ENCODE measurements at places on chromosomes 2 and 18.

- no peak for DNase-seq
Observed at GRCh38 chr2:50225021-50225928, 806.7 kb downstream of the NRXN1 start.

DNA sequence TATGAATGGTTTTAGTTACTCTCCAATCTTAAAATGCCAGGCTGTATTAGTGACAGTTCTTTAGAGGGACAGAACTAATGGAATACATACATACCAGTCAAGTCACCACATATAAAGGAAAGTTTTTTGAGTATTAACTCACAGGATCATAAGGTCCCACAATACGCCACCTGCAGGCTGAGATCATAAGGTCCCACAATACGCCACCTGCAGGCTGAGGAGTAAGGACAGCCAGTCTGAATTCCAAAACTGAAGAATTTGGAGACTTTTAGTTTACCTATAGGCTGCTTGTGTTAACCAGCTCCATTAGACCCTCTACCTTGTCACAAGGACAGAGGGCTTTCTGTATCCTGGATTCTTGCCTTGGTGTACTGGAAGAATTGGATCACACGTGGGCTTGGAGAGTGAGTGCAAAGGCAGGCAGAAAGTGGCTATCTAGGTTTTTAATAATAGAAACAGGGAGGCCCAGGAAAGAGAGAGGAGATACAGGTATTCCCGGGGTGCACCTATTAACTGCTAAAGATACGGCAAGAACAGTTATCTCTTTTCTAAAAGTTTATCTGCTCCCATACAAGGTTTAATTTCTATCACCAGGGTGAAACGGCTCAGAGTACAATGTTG is 234.9 kb upstream of the CYRIA start:
- no peak for DNase-seq

DNA sequence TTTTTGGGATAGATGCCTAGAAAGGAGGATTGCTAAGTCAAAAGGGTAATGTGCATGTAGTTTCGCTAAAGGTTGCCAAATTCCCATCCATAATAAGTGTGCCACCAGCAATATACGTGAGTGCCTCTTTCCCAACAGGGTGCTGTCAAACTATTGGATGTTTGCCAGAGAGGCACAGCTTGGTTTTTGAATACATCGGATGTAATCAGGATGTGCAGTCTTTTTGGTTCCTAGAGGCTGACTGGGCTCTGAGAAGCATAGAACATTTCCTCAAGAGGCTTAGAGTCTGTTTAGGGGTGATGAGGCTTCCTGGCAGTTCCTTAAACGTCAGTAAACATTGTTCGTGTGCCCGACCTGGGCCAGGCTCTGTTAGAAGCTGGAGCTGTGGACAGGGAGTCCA is 28.0 kb downstream of the AGAP1 start:
- DNase-seq: peak; percentile 66

DNA sequence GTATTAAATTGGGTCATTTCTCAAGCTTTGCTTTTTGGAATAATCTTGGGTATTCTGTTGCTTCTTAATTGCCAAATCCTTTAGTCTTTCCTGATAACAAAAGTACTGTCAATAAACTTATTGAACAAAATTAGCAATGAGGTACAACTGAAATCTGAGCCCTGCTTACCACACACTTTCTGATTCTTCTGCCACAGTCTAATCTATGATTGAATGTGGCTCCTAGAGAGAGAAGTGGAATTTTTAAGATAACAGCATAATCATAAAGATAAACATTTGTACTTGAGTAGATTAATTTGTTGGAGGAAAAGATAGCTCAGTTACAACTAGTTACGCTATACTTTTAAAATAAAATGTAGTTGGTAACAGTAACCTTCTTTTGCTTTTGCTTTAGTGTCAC is 354.8 kb downstream of the CELF4 start:
- no peak for DNase-seq

GRCh38 chr2:109660046-109660860 is 46.1 kb downstream of the SOWAHC start:
- DNase-seq: no peak

DNA sequence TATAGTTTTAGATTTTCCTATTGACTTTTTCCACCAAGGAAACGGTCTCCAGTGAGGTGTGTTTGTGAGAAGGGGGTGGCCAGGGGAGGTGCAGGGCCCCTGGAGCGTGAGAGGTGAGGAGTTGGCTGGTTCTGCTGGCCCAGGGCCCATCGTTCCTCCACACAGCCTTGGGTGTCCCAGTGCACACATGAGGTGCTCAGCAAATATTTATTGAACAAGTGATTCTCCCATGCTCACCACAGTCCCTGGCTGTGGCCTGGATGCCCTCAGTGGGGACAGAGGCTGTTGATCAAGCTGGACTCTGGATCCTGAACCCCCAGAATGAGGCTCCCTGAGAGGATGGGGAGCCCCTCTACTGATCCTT is 5.0 kb downstream of the HAAO start:
- no peak for DNase-seq

DNA sequence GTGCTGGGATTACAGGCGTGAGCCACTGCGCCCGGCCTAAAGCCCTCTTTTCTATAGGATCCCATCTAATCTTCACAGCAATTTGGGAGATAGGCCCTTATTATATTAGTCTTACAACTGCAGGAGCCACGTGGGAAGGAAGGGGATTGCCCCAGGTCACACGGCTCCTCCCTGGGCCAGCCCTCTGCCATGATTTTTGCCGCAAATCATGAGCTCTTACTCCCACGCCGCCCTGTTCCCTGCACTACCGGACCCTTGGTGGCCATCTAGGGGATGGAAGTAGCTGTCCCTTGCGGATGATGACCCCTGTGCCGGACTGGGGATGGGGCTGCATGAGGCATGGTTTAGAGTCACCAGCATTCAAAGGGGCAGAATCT is 28.4 kb upstream of the PTMA start:
- no peak for DNase-seq

DNA sequence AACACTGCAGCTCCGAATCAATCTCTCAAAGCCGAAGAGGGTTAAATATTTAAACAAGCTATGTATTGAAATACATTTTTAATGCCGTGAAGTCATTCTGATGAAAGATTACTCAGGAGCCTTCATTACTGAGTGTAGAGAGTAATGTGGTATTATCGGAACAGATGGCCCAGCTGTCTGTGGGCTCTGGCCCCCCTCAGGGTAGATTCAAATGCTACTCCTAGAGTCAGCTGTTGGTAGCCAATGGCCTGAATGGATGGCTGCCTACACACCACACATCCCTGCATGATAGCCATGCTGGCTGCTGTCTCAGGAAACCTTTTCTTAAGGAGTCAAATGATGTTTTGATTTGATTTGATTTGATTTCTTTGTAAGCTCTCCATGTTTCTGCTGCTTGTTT is 732.3 kb upstream of the CELF4 start:
- no peak for DNase-seq

DNA sequence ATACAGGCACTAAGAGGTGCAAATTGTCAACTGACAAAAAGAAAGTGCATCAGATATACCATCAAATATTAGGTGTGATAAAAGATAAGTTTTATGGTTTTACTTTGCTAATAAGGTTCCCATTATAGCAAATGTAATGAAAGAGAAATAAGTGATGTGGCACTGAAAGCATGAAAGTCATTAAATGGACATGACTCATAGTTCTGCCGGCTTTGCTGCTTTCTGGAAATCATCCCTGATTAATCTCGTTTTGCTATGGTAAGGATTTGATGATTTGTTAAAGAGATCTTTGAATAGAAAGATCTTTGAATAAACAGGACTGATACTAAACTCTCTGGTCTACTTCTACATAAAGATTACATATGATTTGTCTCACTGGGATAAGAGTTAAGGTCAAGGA is 72.7 kb downstream of the CLIP4 start:
- peak; percentile 33 for DNase-seq

GRCh38 chr2:176443946-176444345 is 174.7 kb downstream of the MTX2 start:
- peak; percentile 18 for DNase-seq

DNA sequence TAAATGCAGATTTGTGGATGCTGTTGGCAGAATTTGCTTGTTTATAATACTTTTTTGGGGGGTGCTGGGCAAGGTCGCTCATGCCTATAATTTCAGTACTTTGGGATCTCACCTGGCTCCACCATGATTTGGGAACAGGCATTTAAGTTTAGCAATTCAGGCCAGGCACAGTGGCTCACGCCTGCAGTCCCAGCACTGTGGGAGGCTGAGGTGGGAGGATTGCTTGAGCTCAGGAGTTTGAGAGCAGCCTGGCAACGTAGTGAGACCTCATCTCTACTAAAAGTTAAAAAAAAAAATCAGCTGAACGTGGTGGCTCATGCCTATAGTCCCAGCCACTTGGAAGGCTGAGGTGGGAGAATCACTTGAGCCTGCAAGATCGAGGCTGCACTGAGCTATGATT is 20.7 kb downstream of the TANC1 start:
- DNase-seq: no peak

DNA sequence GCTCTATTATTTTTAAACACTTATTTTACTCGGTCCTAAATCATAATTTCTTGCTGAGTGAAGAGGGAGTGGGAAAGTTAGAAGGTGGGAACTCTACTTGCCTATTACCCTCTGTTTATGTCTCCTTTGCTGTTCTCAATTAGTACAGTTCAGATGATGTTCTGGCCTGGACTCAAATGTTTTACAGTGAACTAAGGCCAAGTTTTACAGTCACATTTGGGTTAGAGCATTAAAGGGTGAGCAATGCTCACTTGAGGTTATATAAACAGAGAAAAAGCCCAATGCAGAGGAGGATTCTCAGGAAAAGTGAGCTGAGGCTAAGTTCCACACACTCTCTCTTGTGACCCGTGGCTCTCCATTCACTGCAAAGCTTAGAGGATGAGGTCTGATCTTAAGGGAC is 52.4 kb downstream of the ITSN2 start:
- DNase-seq: peak; percentile 20

DNA sequence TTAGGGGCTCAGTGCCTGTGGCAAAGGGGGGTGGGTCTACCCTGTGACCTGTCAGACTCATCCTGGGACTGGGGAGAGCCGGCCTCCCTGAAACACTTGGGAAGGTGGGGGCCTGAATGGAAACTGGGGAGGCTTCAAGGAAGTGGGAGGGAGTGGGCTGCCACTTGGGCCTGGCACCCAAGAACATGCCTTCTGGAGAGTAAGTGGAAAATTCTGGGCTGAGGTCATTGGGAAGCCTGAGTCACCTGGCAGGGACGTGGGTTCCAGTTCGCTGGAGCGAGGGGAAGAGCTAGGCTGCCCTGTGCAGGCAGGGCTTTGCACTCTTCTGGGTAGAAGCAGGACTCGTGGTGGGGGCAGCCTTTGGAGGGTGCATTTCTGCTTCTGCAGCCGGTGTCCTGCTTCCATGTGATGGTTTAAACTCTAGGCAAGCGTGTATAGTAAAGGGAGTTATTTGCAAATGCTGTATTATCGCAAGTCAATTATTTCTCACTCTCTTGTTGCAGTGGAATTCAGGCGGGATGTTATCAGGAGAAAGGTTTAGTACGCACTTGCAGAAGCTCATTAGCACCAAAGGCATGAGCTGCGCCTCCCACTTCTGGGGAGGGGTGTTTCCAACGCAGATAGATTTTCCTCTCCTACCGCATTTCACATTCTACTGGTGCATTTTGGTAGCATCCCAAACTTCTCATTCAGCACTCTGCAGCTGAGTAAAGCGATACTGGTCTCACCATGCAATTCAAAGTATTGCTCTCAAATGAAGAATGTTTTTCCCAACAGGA is 3.8 kb downstream of the LRRFIP1 start:
- DNase-seq: no peak

GRCh38 chr2:241272303-241273209 is 42.9 kb downstream of the HDLBP start:
- DNase-seq: peak; percentile 83

- DNase-seq: no peak
Observed at GRCh38 chr2:152499331-152499816, 164.4 kb downstream of the FMNL2 start.

DNA sequence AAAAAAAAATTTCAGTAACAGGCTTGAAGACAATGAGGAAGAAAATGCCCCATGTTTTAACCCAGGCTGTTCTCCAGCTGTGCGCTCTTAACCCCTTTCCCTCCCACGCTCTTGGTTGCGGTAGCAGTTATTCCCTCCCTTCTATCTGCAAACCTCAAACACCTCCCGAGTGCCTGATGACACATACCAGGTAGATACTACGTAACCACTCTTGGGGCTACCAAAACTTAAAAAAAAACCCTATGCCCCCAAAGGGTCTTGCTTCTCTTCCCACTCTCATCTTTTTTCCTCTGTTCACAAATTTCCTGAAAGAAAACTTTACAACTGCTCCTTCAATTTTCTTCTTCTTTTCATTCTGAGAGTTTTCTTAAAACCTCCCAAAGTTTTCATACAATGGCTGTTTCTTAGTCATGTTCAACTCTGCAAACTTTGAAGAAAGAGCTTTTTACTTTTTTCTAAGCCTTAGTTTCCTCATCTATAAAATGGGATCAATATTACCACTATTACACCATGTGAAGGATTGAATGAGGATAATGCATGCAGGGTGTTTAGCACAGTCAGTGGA is 4.9 kb upstream of the DRC1 start:
- no peak for DNase-seq

- DNase-seq: no peak
Observed at GRCh38 chr2:176744146-176744545, 468.4 kb upstream of the HNRNPA3 start.

DNA sequence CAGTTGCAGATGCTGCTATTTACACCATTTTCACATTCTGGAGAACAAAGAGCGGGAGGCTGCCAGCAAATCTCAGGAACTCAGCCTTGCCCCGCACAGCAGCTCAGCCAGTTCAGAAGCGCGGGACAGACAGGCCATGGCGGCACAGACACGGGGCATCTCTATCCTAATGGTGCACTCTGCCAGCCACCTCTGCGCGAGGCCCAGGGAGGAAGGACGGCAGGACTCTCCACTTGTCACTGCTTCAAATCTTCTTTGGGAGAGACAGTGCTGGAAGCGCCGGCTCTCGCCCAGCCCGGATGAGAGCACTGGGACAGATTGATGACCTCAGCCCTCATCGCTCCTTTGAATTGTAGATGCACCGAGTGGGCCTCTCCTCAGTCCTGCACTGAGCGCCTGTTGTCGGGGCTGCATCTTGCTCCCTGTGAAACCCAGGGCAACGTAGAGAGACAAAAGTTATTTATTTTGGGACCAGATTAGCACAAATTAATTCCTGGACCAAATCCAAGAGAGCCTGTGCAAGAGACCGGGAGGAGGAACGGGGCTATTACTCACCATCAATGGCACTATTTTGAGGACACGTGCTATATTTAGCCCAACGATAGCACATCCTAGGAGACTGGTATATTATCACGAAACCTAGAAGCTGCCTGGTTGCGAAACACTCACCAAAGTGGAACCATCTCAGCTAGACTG is 211.4 kb upstream of the SMIM21 start:
- peak; percentile 78 for DNase-seq

DNA sequence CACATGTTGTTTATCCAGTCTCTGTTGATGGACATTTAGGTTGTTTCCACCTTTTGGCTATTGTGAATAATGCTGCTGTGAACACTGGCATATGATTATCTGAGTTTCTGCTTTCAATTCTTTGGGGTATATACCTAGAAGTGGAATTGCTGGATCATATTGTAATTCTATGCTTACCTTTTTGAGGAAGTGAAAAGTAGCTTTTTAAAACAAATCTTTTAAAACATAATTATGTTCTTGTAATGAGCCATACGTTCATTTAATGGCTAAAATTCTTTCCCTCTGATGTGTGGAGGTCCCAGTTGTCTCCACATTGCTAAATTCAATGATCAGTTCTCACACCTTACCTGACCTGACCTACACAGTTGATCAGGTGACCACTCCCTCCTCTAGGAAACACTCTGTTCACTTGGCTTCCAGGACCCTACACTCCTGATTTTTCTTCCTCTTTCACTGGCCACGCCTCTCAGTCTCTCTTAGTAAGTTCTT is 27.8 kb upstream of the SERTAD2 start:
- no peak for DNase-seq

All from cardiac fibroblast (primary cell).